Heart left ventricle (tissue), 16 donors: ENCODE measurements at places on chromosomes 11 and 22. TPM values are rescaled to one million over a fixed set of nuclear protein-coding genes. Genes with fewer than 3 reads are reported as not detected.
A peak's percentile ranks its signal among the peaks of the same experiment; 100 is the strongest.

DNA sequence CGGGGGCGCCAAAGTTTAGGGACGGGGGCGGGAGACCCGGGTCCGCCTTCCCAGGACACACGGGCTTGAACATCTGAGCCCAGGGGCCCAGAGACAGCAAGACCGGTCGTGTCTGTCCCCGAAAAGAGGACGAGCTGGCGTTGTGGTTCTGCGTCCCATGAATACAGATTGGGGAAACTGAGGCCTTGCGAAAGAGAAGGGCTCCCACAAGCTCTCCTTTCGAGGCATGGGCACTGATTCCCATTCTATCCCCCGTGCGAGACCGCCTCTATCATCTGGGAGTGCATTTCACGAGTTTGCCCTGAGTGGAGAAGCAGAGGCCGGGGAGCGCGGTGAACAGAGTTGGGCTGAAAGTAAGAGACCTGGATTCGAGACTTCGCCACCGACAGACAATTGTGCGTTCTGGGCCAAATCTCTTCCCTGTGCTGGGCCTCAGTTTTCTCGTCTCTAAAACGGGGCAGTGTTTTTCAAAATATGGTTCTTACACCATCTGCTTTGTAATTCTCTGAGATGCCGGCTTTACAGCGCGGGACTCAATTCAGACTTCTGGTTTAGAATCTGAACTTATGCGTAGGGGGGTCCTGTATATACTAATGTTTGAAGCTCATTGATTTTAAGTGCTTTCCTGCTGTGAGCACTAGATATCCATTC is 471 bp downstream of the RNF185 start:
- DNase-seq = peak; percentile 33

Gene OR51B5
- total RNA-seq = not detected

- no peak for DNase-seq
Measured at GRCh38 chr11:120900643-120901042, 123.3 kb upstream of the TBCEL start.

DNA sequence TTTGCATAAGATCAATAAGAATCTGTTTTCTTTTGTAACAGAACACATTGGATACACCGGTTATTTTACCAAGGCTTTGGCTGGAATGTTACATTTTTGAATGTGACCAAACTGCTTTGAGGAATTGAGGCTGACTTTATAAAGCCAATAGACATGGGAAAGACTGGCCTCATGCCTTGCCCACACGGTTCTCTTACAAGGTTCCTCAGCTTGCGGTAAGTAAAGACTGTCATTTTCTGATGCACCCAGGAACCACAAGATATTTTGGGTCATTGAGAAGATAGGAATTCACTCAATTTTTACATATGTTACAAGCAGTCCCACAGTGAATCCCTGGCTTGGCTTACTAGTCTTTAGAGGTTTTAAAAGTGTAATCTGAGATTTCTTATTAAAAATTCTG is 23.9 kb downstream of the OR10A6 start:
- DNase-seq = no peak

Gene SHANK2
- total RNA-seq = not detected

- no peak for DNase-seq
Measured at GRCh38 chr11:68066742-68067141, 27.9 kb downstream of the TCIRG1 start.

DNA sequence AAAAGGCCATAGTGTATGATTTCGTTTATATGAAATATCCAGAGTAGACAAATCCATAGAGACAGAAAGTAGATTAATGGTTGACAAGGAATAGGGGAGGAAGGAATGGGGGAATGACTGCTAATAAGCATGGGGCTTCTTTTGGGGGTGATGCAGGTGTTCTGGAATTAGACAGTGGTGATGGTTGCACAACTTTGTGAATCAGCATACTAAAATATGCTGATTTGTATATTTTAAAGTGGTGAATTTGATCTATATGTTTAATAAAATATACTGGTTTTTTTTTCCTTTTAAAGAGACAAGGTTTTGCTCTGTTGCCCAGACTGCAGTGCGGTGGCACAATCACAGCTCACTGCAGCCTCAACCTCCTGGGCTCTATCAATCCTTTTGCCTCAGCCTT is 6.5 kb upstream of the HORMAD2 start:
- no peak for DNase-seq

Gene UFD1
- total RNA-seq = 36.6 TPM

Gene APOA1
- 83.7 TPM for total RNA-seq

DNA sequence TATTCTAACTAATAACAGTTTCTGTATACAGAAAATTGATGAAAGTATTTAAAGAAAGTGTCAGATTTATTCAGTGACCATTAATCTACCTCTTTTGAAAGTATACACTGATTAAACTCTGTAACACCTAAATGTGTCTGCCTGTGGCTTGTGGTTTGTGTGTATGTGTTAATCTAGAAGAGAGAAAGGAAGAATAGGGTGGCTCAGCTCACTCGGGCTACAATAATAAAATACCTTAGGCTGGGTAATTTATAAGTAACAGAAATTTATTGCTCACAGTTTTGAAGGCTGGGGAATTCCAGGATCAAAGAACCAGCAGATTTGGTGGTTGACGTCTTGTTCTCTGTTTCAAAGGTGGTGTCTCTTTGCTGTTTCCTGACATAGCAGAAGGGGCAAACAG is 13.6 kb upstream of the OR5AS1 start:
- no peak for DNase-seq

Gene CCDC116
- total RNA-seq = 0.25 TPM

DNA sequence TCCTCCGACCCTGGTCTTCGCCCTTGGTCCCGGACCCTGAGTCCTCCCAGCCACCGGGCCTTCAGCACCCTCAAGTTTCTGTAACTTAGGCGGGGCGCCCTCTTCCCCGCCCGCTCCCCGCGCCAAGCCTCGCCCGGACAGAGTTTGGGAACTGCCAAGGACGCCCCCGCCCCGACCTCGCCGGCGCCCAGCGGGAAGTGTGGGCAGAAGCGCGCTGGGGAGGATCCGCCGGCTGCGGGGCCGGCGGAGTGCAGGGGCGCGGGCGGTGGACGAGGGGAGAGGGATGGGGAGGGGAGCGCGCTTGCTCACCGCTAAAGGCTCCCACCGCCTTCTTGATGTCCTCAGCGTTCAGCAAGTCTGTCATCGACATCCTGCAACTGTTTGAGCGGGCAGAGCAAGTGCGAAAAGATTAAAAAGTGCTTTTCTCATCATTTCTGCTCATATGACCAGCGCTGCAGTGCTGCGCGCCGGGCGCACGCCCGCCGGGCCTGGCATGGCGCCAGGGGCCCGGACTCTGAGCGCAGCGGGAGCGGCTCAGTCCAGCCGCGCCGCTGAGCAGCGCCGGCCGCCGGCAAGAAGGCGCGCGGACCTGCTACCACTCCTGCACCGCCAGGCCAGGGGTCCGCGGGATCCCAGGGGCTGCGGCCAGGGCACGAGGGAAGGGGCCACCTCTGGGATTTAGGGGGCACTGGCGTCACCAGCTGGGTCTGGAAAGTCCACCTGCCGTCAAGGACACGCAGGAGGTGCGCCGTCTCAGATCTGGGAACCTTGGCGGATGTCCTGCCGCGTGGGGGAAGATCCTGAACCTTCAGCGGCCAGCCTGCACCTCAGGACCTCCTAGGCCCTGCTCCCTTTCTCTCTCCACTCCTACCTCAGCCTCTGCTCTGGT is at the start of gene PVALB:
TSS of gene PVALB (minus strand) at position 400 of the 889 bp plus-strand sequence. CDS start at position 370, 30 bp downstream.
- no peak for DNase-seq

Gene OR2AT4
- total RNA-seq = not detected

Gene GPHA2
- total RNA-seq = not detected

DNA sequence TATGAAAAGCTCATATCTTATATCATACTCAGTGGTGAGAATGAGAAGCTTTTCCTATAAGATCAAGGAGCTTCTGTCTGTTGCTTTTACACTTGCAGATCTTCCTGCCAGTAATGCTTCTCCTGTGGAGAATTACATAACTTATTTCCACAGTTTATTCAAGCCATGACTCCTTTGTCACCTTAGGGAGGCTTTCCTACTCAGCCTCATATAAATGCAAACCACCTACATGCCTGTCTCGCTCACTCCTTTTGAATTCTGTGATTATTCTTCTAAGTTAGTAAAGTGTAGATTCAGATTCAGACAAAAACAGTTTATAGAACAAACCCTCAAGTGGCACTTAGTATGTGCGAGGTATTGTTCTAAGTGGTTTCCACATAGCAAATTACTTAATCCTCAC is 716.1 kb upstream of the ANO3 start:
- no peak for DNase-seq

- peak; percentile 77 for DNase-seq
Measured at GRCh38 chr11:47257517-47258316, at the start of gene NR1H3. Gene NR1H3 (plus strand): TSS chr11:47257996. CDS start chr11:47259217, 1,221 bp downstream.

Gene SULT4A1
- total RNA-seq = 0.92 TPM

Gene KLHL35
- total RNA-seq = 1.1 TPM

Gene CALCA
- total RNA-seq = not detected

Gene FGF4
- not detected for total RNA-seq

DNA sequence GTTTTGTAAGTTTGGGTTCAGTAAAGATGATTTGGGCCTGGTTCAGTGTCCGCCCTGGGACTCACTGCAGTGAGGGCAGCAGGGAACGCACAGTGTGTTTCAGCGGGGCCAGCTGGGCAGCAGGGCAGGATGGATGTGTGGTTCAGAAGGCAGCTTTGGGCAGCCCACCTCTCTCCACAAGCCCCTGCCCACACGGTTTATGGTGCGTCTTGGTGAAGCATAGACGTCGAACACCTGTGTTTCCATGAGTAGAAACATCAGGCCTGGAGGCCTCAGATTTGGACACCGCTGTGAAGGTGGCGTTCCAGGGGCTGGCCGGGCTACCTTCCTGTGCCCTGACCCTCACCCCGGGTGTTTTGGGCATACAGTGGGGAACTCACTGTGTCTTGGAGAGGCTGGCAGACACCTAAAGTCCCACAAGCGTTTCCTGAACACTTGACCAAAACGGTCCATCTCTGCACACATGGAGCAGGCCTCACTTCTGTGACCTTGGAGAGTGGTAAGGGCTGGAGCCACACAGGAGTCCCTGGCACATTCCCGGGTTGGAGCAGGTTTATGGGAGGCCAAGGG is 59.0 kb downstream of the ST14 start:
- no peak for DNase-seq

- DNase-seq = peak; percentile 56
Measured at GRCh38 chr11:1055990-1056771, 18.5 kb upstream of the MUC2 start.

DNA sequence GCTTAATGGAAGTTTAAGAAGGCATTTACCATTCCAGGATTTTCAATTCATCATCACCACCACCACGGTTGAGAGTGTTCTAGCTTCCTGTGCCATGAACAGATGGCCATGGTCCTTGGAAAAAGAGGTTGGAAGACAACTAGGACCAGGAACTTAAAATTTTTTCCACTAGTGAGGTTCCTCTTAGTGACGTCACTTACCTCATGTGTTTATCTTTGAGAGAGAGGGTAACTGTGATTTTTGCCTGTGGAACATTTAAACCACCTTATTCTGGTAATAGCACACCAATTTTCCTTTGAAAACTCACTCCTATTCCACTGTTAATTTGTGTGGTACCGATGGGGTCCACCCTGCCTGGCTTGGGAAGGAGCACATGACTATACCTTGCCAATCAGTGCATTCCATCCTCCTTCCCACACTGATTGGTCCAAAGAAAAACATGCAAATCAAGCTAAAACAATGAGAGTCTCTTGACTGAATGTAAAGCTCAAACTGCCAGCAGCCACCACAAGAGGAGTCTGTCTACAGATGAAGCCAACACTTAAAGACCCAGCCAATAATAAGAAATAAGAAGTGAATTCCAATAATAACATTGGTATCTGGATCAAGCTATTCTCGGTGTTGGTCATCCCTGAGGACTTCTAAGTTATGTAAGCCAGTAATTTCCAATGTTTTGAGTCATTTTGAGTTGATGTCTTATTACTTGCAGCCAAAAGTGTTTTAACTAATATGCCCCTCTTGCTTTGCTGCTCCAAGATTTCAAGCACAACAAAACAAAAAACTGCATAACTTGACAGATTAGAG is 111.8 kb downstream of the MPPED2 start:
- DNase-seq = no peak

DNA sequence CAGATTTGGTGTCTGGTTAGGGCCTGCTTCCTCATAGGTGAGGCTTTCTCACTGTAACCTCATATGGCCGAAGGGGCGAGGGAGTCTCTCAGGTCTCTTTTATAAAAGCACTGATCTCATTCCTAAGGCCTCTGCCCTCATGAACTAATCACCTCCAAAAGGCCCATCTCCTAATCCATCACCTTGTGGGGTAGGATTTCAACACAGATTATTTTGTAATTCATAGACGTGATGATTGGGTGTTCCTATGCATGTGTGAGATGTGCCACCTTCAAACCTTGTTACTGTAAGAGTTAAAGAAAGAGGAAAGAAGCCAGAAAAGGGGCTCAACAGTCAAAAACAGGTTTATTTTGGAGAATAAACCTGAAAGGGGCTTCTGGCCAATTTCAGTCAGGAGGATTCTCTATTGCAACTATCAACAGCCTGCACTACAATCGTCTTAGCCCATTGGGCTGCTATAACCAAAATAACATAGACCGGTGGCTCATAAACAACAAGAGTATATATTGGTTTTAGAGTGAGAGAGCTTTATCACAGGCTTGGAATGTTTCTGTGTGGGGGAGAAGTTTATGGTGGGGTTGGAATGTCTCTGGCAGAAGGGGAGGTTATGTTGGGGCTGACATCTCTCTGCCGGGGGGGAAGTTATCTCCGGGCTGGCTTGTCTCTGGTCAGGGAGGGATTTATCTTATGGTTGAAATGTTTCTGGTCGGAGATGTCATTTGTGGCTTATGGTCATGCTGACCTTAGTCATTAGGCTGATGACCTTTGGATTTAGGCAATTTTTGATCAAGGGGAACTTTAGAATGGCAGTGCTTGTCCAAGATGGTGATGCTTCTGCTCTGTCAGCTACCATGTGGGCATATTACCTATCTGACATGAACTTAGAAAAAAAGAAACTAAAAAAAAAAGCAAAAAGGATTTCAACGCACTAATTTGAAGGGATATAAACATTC is 35.1 kb downstream of the CSF2RB start:
- no peak for DNase-seq

Gene PLEKHB1
- total RNA-seq = 10.8 TPM

Gene OR52N5
- total RNA-seq = not detected

DNA sequence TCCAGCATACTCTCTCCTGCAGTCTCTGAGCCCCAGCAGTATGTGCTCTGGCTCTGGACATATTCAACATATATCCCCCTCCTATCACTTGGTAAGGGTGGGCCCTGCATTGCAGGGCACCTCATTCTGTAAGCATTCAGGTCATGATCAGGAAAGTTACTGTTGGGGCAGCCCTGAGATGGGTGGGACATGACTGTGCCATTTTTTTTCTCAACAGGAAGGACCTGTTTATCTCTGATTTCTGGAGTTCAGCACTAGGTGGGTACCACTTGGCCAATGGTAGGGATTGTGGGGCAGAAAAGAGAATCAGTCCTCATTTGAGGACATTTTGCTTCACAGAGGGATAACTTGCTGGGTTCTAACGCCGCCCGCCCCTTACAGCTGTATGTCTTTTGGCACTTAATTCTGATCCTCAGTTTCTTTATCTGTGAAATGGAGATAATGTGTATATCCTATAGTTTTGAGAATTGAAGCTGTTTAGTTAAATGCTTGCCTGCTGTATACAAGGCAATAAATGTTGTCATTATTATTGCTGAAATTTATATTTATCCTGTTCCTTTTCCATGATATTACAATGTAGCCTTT is 2.2 kb downstream of the SRRD start:
- DNase-seq = no peak

Gene GRIK4
- total RNA-seq = not detected
